Effector memory CD4-positive, alpha-beta T cell (primary cell): ENCODE measurements at places on chromosomes 1 and 21.

DNA sequence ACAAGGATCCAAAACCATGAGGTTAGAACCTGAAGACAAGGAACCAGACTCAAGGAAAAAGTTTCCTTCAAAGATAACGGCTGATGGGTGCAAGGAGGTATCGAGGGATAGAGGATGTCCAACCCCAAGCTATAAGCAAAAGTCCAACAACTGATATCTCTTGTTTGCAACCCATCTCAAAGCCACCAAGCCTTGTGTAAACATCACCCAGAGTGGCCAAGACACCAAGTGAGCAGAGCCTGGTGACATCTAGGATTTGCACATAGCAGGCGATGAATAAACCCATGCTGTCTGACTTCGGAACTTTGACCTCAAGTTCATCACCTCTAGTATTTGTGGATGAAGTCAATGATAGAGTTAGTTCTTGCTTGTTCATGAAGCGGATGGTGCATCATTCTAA lies 180.7 kb downstream of the ETS2 start:
- no peak overlapping the region for H3K27ac ChIP-seq
- no peaks in the 10 kb centered on the region for H3K36me3 ChIP-seq
- no peak for DNase-seq

DNA sequence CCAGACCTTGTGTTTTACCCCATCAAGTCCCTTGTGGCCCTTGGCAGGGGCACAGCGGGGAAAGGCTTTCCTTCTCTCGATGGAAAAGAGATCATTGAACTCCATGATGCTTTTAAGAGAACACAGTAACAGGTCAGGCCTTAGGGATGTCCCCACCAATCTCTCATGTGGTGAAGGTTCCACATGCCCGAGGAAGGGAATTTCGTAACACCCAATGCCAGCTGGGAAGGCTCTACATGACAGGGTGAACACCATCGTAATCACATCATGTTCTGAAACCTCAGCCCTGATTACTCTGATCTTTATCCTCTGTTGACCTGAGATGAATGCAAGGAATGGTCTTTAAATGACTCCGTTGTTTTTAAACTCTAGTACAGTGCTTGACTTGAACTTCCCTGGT lies 105.5 kb upstream of the SPAG17 start:
- no peak overlapping the region for H3K27ac ChIP-seq
- H3K4me1 ChIP-seq, result no peaks in the 10 kb centered on the region
- H3K36me3 ChIP-seq, result no peaks in the 10 kb centered on the region
- no peak overlapping the region for H3K4me3 ChIP-seq
- H3K27me3 ChIP-seq, result no peaks in the 10 kb centered on the region

DNA sequence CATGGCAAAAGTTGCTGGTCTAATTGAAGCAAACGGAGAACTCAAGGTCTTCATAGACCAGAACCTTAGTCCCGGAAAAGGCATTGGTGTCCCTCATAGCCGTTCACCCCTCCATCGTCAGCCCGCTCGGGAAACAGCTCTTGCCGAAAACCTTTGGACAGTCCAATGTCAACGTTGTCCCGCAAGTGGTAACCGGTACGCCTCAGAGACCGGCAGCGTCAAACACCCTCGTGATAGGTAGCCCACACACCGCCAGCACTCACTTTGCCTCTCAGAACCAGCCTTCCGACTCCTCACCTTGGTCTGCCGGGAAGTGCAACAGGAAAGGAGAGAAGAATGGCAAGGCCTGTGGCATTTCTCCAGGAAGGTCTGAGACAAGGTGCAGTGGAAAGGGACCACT lies 351.3 kb upstream of the CAMK1G start:
- H3K36me3 ChIP-seq, result no peaks in the 10 kb centered on the region
- no peaks in the 10 kb centered on the region for H3K4me1 ChIP-seq
- H3K27ac ChIP-seq, result no peak overlapping the region
- no peaks in the 10 kb centered on the region for H3K27me3 ChIP-seq
- no peak for DNase-seq
- no peak overlapping the region for H3K4me3 ChIP-seq

GRCh38 chr1:154869351-154870114 lies 548 bp downstream of the KCNN3 start:
- H3K4me1 ChIP-seq, result peaks cover 6% of the 10 kb centered on the region
- H3K4me3 ChIP-seq, result no peak overlapping the region
- H3K27me3 ChIP-seq, result peaks cover 14% of the 10 kb centered on the region
- no peak for DNase-seq

- H3K4me3 ChIP-seq, result no peak overlapping the region
- DNase-seq, result no peak
- no peaks in the 10 kb centered on the region for H3K36me3 ChIP-seq
- no peaks in the 10 kb centered on the region for H3K4me1 ChIP-seq
- no peak overlapping the region for H3K27ac ChIP-seq
Measured at GRCh38 chr1:202241376-202242079, 47.9 kb downstream of the LGR6 start.

DNA sequence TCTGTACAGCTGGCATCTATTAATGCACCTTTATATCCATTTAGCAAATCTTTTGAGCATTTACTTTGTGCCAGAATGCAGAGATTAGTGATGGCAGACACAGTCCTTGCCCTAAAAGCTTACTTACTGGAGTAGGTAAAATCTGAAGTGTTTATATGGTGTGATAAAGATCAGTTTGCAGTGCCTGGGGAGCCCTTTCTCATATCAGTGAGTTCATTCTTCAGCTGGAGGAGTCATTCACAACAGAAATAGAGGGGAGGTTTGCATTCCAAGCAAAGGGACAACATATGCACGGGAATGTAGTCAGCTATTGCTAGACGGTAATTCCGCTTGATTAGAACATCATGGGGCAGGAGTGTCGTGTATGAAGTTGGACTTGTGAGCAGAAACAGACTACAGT lies 8.4 kb downstream of the SLC35F3 start:
- H3K27ac ChIP-seq, result no peak overlapping the region
- no peaks in the 10 kb centered on the region for H3K4me1 ChIP-seq
- DNase-seq, result no peak
- H3K27me3 ChIP-seq, result no peaks in the 10 kb centered on the region
- H3K36me3 ChIP-seq, result no peaks in the 10 kb centered on the region
- H3K4me3 ChIP-seq, result no peak overlapping the region

DNA sequence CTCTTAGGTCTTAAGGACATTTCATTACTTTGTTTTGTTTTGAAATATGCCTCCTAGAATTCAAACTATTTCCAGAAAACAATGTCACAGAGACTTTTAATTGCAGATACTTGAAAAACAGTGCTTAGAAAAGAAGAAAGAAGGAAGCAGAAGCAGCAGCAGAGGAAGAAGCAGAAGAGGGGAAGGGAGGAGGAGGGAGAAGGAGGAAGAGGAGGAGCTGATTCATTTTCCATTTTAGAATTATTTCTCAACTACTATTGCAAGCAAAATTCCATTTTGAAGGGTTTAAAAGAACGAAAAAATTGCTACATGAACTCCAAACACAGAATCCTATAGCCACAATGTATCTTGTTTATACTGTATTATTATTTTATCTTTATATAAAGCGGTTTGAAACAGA lies 13.9 kb downstream of the RC3H1 start:
- H3K36me3 ChIP-seq, result no peaks in the 10 kb centered on the region
- DNase-seq, result no peak
- no peaks in the 10 kb centered on the region for H3K27me3 ChIP-seq
- H3K4me3 ChIP-seq, result no peak overlapping the region
- H3K4me1 ChIP-seq, result no peaks in the 10 kb centered on the region

GRCh38 chr1:114729782-114730181 lies 13.2 kb upstream of the NRAS start:
- no peak overlapping the region for H3K27ac ChIP-seq
- H3K36me3 ChIP-seq, result peaks cover 93% of the 10 kb centered on the region
- DNase-seq, result no peak
- no peaks in the 10 kb centered on the region for H3K4me1 ChIP-seq

GRCh38 chr1:171597203-171597602 lies 24.8 kb upstream of the MYOCOS start:
- peaks cover 8% of the 10 kb centered on the region for H3K36me3 ChIP-seq
- no peak for DNase-seq
- no peaks in the 10 kb centered on the region for H3K4me1 ChIP-seq
- H3K27me3 ChIP-seq, result no peaks in the 10 kb centered on the region
- no peak overlapping the region for H3K4me3 ChIP-seq

DNA sequence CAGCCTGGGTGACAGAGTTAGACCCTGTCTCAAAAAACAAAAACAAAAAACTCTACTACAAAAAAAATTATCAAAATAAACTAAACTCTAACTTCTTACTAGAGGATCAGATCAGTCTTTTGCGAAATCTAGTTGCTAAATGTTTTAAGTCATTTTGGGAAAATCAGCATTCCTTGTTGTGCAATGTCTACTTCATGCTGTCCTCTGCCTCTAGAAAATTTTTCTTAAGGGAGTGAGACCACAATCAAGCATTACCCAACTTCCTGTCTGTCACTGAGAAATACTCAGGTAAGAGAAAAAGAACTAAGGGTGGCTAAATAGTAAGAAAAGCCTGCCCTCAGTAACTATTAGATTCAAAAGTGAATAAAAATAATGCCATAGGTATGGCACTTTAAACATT lies 67.2 kb upstream of the FOXD3 start:
- no peak for DNase-seq
- H3K27me3 ChIP-seq, result no peaks in the 10 kb centered on the region
- no peaks in the 10 kb centered on the region for H3K36me3 ChIP-seq
- no peaks in the 10 kb centered on the region for H3K4me1 ChIP-seq
- no peak overlapping the region for H3K4me3 ChIP-seq

DNA sequence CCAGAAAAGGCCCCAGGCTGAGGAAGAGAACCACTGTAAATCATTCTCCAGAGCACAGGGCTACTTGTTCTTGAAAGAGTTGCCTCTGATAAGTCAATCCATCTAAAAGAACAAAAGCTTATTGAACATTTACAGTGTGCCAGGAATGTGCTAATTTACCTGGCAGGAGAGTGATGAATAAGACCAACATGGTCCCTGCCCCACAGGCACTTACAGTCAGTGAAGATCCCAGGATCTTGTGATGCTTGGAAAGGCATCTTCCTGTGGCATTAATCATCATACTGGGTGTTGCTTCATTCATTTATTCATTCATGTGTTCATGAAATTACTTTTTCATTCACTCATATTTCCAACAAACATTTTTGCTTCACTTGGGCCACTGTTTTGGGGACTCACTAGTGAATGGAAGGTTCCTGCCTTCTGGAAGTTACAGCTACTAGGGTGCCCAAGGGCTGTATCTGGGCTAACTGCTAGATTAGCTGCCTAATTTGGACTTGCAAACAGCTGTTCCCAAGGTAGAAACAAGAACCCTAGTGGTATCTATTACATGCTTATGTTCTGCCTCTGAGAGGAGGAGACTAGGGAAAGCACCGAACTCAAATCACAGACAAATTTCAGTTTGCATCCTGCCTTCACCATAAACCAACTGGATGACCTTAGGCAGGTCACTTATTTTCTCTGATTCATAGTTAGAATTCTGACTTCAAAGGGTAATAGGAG lies 133.5 kb downstream of the CLIC6 start:
- peaks cover 4% of the 10 kb centered on the region for H3K4me1 ChIP-seq
- no peaks in the 10 kb centered on the region for H3K27me3 ChIP-seq
- H3K4me3 ChIP-seq, result no peak overlapping the region
- DNase-seq, result no peak
- H3K27ac ChIP-seq, result no peak overlapping the region

DNA sequence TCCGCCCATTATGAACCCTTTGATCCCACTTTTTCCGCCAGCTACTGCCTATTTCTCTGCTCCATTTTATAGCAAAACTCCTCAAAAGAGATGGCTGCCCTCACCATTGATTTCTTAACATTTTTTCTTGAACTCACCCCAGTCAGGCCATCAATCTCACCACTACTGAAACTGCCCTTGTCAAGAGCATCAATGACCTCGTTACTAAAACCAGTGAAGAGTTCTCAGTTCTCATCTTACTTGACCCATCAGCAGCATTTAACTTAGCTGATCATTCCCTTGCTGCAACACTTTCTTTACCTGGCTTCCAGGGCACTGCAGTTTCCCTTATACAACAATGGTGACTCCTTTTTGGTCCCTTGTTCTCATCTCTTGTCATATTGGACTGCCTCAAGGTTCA lies 35.2 kb upstream of the FASLG start:
- no peaks in the 10 kb centered on the region for H3K27me3 ChIP-seq
- peaks cover 5% of the 10 kb centered on the region for H3K4me1 ChIP-seq
- H3K27ac ChIP-seq, result no peak overlapping the region

GRCh38 chr1:100799548-100799947 lies 80.0 kb downstream of the VCAM1 start:
- H3K4me1 ChIP-seq, result no peaks in the 10 kb centered on the region
- H3K36me3 ChIP-seq, result no peaks in the 10 kb centered on the region
- no peak overlapping the region for H3K4me3 ChIP-seq
- no peak overlapping the region for H3K27ac ChIP-seq

DNA sequence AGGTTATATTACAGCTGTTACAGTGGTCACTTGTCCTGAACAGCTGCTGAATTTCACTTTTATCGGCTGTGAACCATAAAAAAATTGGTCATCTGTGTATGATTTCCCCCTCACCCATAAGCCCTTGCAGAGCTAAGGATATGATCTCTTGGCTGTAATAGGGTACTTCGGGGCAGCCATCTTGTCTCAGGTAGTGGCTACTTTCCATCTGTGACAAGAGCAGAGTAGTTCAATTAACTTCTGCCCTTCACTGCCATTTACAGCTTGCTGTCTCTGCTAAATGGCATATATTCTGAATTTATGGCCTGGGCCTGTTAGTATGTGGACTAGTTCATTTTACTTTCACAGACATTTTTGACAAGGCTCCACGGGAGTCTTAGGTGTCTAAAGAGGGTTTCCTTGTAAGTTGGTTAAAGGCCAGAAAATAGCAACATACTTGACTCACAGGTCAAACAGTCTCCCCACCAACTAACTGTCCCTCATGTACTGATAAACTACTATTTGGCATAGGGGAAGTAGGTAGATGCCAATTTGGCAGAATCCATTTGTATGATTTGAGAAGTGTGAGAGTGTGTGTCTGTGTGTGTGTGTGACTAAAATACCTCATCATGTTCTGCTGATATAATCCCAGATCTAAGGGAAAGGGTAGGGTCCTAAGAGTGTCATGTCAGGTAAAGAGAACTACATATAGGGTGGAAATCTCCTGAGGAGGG lies 151.6 kb downstream of the KCTD3 start:
- no peak overlapping the region for H3K27ac ChIP-seq
- H3K36me3 ChIP-seq, result no peaks in the 10 kb centered on the region
- H3K27me3 ChIP-seq, result no peaks in the 10 kb centered on the region
- DNase-seq, result no peak

- no peaks in the 10 kb centered on the region for H3K27me3 ChIP-seq
- peak overlapping the region; percentile 62 for H3K4me3 ChIP-seq
- peaks cover 45% of the 10 kb centered on the region for H3K4me1 ChIP-seq
- peak overlapping the region; percentile 93 for H3K27ac ChIP-seq
Measured at GRCh38 chr1:1891349-1892078, 627 bp upstream of the GNB1 start.
